ENCODE measurements at places on chromosomes 5 and 9.

DNA sequence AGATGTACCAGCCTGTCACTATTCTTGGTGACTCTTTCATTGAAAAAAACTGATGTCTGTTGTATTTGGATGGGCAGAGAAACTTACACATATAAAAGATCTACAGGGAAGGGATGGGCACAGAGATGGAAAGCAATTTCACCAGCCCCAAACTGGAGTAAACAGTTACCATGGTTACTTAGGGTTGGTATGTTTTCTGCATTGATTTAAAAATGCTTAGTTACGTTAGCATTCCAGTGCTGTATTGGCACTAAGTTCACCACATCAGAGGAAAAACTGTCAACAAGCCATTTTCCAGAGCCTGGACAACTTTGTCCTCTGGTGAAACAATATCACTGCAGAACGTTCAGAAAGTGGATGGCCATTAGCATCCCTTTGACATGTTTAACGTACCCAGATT lies 28.0 kb downstream of the MARCHF3 start:
- peak; percentile 53 for DNase-seq

GRCh38 chr5:1057485-1058082 lies 49.0 kb downstream of the NKD2 start:
- DNase-seq, result no peak

GRCh38 chr5:14545862-14546261 lies 35.7 kb upstream of the OTULINL start:
- no peak for DNase-seq

- peak; percentile 6 for DNase-seq
Measured at GRCh38 chr9:91677331-91677730, 253.7 kb upstream of the NFIL3 start.

- DNase-seq, result no peak
Measured at GRCh38 chr9:127705577-127706379, 1.0 kb upstream of the CFAP157 start.
